ENCODE measurements at places on chromosomes 2 and 18.

DNA sequence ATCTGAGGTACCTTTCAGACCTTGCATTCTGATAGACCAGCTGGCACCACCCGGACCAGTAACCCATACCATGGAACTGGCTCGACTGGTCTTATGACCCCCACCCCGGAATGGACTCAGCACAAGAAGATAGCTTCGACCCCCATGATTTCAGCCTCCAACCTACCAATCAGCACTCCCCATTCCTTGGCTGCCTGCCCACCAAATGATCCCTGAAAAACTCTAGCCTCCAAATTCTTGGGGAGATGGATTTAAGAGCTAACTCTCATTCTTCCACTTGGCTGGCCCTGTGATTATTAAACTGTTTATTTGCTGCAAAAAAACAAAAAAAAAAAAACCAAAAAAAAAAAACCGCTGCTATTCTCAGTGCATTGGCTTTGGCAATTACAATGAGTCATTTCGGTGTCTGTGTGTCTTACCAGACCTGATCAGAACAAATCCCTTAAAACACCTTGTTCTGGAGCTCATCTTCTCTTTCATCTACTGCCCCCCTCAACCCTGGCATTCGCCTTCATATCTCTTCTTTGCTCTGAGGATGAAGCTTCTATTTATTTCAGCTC lies 60.1 kb upstream of the KIF5C start:
- DNase-seq, result no peak

DNA sequence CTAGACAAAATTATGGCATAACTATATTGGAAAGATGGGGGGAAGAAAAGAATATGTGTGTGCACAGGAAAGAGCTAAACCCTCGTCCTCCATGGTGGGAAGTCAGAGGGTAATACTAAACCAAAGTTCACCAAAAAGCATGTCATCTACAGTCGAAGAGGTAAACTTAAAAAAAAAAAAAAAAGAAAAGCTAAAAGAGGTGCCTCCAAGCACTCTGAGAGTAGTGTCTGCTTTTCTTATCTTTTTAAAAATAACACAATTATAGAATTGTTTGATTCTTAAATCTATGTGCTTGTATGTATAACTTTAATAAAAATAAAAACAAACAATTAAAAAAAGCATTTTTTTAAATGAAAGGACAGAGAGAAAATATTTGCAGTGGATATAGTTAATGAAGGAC lies 77.3 kb upstream of the MYCN start:
- no peak for DNase-seq

- DNase-seq, result peak; percentile 80
Measured at GRCh38 chr2:226802573-226802972, 3.0 kb upstream of the IRS1 start.

- DNase-seq, result no peak
Measured at GRCh38 chr2:21429747-21430146, 306.0 kb downstream of the TDRD15 start.

DNA sequence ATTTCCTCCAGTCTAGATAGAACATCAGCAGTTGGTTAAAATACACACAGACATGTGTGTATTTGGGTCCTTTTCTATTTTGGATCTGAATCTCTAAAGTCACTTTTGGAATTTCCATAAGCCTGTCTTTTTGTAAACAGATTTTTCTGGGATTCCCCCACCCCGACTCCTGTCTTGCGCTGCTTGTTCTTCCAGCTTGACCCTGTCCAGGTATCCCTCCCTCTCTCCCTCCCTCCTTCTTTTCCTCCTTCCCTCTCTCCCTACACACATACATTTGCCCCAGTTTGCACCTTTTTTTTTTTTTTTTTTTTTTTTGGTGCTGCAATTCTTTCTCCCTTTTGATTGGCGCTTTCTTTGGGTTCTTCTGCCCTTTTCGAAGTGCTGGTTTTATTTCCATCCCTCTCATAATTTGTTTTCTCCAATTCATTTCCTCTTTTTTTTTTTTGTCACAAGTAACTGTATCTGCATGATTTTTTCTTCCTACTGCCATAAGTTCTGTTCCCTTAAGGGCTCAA lies 114.8 kb upstream of the SERTAD2 start:
- no peak for DNase-seq

- DNase-seq, result no peak
Measured at GRCh38 chr2:162234620-162235462, 8.4 kb downstream of the FAP start.

DNA sequence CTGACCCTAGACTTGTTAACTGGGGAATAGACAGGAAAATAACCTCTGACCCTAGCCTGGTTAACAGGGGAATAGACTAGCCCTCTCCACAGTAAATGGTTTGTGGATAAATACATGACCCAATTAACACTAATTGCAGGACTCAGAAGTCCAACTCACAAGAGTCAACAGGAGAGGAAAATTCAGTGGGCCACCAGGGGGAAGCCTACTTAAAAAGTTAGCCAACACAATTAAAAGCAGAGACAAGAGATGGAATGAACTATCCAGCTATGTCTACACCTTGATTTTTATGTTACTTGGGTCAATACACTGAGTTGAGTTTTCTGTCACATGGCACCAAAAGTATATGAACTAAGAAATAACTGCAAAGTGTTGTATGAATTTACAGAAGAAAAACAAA lies 158.8 kb upstream of the SLC39A10 start:
- DNase-seq, result no peak

DNA sequence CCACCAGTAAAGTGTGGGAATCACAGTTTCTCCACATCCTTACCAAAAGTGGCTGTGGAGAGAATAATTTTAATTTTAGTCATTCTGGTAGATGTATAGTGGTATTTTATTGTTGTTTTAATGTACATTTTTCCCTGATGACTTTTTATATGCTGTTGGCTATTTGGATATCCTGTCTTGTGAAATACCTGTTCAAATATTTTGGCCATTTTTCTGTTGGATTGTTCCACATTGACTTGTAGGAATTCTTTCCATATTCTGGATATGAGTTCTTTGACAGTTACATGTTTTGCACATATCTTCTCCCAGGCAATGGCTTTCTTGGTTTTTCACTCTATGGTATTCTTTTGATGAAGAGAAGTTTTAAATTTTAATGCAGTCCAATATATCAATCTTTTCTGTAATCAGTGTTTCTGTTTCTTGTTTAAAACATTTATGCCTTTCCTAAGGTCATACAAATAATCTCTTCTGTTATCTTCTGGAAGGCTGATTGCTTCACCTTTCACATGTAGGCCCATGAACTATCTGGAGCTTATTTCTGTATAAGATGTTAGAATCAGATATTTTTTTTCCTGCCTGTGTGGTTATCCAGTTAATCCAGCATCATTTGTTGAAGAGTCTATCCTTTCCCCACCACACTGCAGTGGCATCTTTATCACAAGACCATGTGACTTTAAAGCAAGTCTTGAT lies 19.0 kb downstream of the AFTPH start:
- no peak for DNase-seq

DNA sequence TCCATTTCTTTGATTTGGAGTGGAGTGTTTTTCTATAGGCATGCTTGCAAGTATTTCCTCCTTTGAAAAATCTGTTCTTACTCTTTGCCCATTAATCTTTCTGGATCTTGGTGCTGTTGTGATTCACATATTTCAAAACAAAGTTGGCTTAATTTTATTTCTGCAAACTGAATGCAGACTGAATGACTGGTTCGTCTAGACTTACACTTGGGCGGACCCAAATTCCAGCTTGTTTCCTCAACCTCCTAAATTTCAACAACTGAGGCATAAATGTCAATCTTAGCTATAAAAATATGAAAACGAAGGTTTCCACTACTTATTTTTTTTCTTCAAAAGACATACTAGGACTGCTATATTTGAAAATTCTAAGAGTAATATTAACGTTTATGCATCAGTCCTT lies 59.0 kb downstream of the ANKRD44 start:
- no peak for DNase-seq

DNA sequence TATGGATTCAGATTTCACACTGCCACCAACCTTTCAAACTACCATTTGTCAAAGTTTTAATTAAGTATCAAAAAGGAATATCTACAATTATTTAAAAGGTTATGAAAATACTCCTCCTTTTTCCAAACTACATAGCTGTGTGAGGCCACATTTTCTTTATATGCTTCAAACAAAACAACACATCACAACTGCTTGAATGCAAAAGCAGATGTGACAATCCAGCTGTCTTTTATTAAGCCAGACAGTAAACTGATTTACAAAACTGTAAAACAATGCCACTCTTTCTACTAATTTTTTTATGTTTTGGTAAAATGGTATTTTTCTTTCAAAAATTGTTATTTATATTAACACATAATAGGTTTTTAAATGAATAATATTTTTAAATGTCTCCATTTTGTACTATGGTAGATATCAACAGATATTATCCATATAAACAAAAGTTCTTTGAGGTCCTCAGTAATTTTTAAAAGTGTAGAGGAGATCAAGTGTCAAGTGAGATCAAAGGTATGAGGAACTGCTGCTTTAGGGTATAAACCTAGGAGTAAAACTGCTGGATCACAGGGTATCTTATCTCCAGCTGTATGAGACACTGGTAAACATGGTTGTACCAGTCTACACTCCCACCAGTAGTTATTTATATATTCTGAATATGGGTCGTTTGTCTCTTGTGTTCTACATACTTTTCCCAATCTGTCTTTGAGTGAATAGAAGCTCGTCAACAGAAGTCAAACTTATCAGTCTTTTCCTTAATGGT lies 68.8 kb upstream of the SERTAD2 start:
- no peak for DNase-seq

DNA sequence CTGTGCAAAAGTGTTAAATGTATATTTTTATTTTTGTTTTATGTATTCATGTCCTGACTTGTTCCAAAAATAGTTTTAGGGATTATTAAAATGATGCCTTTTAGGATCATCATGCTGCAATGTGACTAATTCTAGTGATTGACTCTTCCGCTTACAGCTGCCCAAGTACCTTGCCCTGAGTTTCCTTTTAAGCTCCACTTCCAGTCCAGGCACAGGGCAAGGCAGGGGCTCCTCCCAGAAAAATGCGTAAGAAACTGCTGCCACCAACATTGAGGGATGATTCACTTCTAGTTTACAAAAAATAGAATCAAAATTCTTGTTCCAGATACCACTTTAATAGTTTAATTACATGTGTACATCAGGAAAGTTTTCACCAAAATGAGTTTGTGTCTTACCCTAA lies 116.4 kb downstream of the IRS1 start:
- no peak for DNase-seq

- DNase-seq, result peak; percentile 76
Measured at GRCh38 chr18:3156325-3156640, 63.5 kb downstream of the MYOM1 start.

- DNase-seq, result no peak
Measured at GRCh38 chr2:150133623-150134022, 353.8 kb downstream of the RND3 start.

DNA sequence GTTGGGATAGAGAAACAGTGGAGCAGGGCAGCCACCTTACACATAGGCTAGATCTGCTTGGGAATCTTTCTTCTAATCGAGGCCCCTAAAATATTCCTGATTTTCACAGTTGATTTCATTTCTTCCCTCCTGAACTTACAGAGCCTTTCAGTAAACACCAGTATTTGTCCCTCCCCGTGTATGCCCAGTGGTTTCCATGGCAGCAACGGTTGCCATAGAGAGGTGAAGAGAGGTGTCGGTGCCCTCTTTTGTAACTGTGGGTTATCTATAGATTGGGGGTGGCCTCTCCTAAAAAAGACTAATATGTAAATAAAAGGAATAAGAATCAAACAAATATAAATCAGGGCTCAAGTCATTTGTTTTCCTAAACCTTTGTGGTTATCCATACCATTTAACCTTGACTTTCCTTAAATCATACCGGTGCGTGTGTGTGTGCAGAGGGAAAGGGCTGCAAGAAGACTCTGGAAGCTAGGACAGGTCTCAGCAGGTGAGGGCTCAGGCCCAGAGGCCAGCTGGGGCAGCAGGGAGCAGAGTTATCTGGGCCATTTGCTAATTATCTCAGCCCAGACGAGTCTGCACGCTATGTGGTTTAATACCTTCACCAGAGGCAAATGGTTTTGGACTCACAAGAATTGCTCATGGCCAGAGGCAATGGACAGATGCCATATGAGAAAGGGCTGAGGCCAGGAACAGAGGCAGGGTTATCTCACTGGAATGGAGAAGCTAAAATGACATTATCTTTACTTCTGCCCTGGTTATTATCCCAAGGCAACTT lies 35.5 kb downstream of the LIPG start:
- no peak for DNase-seq

- DNase-seq, result no peak
Measured at GRCh38 chr18:72866442-72866900, 1.3 kb downstream of the NETO1 start.

DNA sequence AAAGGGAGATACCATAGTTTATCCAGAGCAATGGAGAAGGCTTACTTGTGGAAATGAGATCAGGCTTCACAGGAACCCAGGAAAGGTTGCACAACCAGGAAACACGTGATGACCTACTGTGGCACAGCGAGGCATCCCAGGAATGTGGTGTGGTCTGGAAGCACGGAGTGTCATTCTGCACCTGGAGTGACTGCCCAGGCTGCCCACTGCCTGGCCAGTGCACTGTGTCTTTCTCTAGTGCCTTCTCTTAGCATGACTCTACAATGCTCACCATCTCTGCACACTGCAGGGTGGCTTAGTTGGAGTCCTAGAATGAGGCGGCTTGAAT lies 48.9 kb downstream of the CHST9 start:
- no peak for DNase-seq

DNA sequence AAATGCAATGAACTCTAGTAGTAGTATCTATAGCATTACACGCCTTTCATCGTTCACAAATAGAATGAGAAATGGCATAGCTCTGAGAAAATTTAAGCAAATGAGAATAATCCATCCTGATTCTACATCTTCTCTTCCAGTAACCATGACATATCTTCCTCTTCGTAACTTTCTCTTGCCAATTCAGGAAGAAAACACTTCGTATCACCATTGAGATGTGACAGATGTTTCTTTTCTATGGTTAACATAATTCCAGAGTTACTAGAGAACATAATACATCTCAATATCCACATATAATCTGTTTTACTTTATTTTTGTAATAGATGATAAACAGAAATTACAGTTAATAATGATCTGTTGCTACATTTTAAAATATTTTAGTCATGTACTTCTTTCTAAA lies 1527.4 kb downstream of the LRP1B start:
- no peak for DNase-seq

GRCh38 chr2:33765122-33765521 lies 166.0 kb upstream of the FAM98A start:
- DNase-seq, result no peak

GRCh38 chr2:71540818-71541217 lies 87.5 kb downstream of the DYSF start:
- no peak for DNase-seq

GRCh38 chr2:42967959-42968674 lies 175.7 kb upstream of the HAAO start:
- no peak for DNase-seq
